ENCODE measurements at places on chromosomes 7 and 10. TPM values are rescaled to one million over a fixed set of nuclear protein-coding genes. Genes with fewer than 3 reads are reported as not detected.

- DNase-seq, result no peak
These were observed 25.1 kb downstream of the RAB18 start for GRCh38 chr10:27529010-27529783.

Gene INMT
- total RNA-seq, result not detected

GRCh38 chr7:30436046-30436445 is 42.5 kb downstream of the NOD1 start:
- no peak for DNase-seq

DNA sequence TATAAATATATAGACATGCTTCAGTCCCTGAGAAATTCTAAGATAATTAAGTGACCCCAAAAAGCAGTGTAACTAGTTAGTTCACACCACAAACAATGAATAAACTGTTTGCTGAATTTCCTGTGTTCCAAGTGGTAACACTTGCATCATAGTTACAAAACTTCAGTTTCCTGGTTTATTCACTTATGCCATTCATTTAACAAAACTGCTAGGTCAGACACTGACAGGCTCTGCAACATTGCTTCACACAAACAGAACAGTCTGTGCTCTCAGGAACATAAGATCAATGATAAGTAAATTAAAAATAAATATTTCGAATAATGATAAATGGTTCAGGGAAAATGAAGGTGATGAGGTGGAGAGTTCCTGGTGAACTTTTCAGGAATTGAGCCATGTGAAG is 133.3 kb upstream of the NAMPT start:
- DNase-seq, result no peak

DNA sequence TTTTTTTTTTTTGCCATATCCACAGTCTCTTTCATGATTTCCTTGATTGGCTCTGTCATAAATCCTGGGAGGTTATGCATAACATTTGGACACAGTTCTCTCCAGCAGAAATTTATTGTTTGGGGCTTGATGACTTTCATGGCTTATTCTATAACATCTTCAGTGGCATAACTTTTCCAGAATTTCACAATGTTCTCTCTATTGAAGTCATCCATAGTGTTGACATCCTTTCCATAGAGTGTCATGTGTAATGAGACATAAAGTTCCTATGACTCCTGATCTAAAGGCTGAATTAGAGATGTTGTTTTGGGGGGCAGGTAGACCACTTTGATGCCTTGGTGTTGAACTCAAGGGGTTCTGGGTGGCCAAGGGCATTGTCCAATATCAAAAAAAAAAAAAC is 36.7 kb upstream of the STK17A start:
- no peak for DNase-seq

- DNase-seq, result peak; percentile 58
These were observed 19.3 kb upstream of the ACHE start for GRCh38 chr7:100914879-100915447.

Gene AGAP3
- 88.2 TPM for total RNA-seq

GRCh38 chr10:118112543-118113125 is 65.9 kb upstream of the RAB11FIP2 start:
- DNase-seq, result no peak

Data from PC-3 (cell line).